ENCODE measurements at places on chromosomes 16 and 17.

- peak; percentile 37 for DNase-seq
Observed at GRCh38 chr17:80755650-80756405, 211.2 kb downstream of the RPTOR start.

GRCh38 chr16:15051387-15051951 lies 4.4 kb downstream of the NTAN1 start:
- no peak for DNase-seq

GRCh38 chr17:6667516-6667915 lies 16.0 kb downstream of the C17orf100 start:
- DNase-seq, result no peak

GRCh38 chr16:48225456-48225855 lies 18.6 kb upstream of the LONP2 start:
- no peak for DNase-seq

DNA sequence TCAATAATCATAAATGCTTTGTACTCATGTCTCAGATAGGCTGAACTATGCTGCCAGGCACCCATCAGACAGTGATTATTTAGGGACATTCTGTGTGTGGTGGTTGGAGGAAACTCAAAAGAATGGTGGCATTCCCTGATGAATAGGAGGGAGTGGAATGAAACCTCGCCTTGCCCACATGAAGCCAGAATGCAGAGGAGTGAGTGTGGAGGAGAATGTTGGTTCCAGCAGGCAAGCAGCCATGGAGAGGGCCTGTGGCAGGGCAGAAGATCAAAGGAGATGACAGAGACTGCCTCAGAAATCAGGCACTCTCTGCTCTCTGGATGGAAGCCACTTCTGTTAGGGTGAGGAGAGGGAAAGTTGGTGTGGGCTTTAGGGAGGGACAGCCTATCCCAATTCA lies 22.5 kb downstream of the KCTD19 start:
- DNase-seq, result no peak

DNA sequence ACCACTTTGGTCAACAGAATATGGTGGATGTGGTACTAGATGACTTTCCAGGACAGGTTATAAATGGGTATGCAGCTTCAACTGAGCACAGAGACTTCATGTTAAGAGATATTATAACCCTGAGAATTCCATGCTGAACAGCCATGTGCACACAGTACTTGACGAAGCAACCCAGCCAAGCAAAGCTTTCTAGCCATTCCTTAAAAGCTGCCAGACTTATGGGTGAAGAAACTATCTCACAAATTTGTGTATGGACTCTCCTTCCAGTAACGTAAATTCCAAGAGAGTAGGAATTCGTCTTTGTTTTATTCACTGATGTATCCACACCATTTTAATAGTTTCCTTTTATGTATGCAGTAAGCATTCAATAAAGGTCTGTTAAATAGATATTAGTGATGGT lies 76.1 kb downstream of the KANSL1 start:
- DNase-seq, result no peak

Measured in CD4-positive, alpha-beta T cell treated with Interleukin-17A for 4 hours (primary cell).